Right renal cortex interstitium (tissue), 3 donors: ENCODE measurements at places on chromosomes 12 and 14. TPM values are rescaled to one million over a fixed set of nuclear protein-coding genes. Genes with fewer than 3 reads are reported as not detected.

Gene VWF
- 12.5 TPM for polyA plus RNA-seq

Gene GCH1
- polyA plus RNA-seq: 9.3 TPM

Gene BBOF1
- polyA plus RNA-seq: 15.5 TPM

DNA sequence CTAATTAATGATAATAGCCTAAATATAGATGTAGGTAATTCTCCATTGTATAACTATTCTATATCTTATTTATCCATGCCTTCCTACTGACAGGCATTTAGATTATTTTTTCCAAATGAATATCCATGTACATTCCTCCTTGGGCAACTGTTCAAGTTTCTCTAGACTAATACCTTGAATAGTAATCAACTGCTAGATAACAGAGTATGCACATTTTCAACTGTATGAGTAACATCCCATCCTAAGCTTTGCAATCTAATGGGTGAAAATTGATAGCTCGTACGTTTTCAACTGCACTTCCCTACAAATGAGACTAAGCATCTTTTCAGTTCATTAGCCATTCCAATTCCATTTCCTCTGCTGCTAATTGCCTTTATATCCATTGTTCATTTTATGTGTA lies 37.0 kb downstream of the YAF2 start:
- no peak for DNase-seq

- no peak for DNase-seq
Measured at GRCh38 chr14:32702562-32702961, 236.1 kb upstream of the NPAS3 start.

- no peak for DNase-seq
Measured at GRCh38 chr12:43285159-43285598, 266.8 kb downstream of the ADAMTS20 start.

GRCh38 chr12:25347716-25348592 lies 97.2 kb upstream of the KRAS start:
- DNase-seq: no peak

- no peak for DNase-seq
Measured at GRCh38 chr12:37565112-37565511, 751.5 kb upstream of the ALG10B start.

- no peak for DNase-seq
Measured at GRCh38 chr12:54740882-54741281, 92.7 kb upstream of the DCD start.

GRCh38 chr12:120652656-120653435 lies 12.4 kb downstream of the CABP1 start:
- no peak for DNase-seq

- DNase-seq: no peak
Measured at GRCh38 chr14:81068176-81068782, 112.9 kb downstream of the TSHR start.
